NCI-H524 treated with DMSO at 0.1 percent for 48 hours (cell line): ENCODE measurements at places on chromosomes 6 and 20.

- DNase-seq = no peak
Observed at GRCh38 chr6:154289818-154290508, 66.6 kb downstream of the IPCEF1 start.

DNA sequence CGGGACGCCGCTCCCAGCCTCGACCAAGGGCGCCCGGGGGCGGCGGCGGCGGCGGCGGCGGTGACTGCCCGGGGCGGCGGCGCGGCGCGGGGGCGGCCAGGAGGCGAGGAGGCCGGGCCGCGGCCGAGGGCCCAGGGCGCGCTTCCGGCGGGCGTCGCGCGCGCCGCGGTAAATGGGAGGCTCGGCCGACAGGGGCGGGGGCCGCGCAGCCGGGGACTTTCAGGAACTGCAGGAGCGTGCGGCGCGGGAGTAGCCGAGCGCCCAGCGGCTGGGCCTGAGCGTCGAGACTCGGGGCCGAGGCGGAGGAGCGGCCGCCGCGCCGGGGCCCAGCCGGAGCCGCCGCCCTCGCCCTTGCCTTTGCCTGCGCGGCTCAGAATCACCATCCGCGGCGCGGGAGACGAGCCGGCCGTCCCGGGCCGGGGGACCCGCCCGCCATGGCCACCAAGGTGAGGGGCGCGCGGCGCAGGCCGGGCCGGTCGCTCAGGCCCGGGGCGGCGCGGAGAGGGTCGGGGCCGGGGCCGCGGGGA lies at the start of gene SNX9:
Gene SNX9 (plus strand): TSS at position 246 of the 527 bp plus-strand sequence. CDS start 189 bp downstream, at position 435.
- no peak for DNase-seq

DNA sequence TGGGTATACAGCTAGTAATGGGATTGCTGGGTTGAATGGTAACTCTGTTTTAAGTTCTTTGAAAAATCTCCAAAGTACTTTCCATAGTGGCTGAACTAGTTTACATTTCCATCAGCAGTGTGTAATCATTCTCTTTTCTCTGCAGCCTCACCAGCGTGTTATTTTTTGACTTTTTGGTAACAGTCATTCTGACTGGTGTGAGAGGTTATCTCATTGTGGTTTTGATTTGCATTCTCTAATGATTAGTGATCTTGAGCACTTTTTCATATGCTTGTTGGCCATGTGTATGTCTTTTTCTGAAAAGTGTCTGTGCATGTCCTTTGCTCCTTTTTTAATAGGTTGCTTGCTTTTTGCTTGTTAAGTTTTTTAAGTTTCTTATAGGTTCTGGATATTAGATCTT lies 194.2 kb upstream of the PHACTR1 start:
- no peak for DNase-seq

GRCh38 chr6:8803181-8803760 lies 367.9 kb upstream of the SLC35B3 start:
- peak; percentile 50 for DNase-seq

DNA sequence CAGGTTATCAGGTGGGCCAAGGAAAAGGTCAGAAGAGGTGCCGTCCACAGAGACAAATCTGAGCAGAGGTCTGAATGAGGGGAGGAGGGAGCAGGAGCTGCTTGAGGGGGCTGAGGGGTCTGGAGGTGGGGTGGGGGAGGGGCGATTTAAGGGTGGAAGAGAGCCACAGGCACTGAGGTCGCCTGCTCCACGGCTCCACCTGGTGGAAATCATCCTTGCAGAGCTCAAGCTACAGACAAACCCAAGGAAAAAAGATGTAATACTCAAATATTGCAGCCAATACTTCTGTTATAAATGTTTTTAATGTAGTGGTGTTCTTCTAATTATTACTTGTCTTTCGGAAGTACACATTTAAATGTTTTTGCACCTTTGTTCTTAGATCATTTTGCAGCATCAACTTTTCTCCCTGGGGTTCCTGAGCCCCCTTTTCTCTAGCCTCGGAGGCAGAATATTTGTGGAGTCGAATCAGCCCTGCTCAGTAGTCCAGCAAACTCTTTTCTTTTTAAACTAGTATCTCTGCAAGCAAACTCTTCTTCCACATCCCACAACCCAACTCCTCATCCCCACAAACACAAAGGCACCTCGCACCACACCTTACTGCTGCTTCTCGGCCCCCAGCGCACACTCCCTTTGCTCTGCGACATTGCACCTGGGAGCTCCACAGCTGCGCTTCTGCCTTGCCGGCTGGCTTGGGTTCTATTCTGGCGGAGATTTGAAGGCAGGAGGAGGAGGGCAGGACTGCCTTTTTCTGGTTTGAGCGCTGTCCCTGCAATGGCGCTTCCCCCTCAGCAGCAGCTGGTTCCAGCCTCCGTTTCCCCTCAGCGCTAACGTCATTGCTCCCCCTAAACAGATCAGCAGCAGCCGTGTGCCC lies 51.0 kb upstream of the TFAP2A start:
- DNase-seq = no peak

- no peak for DNase-seq
Observed at GRCh38 chr6:108667993-108668392, 107.3 kb downstream of the FOXO3 start.

GRCh38 chr20:17870086-17870740 lies 98.4 kb downstream of the SNX5 start:
- DNase-seq = no peak

GRCh38 chr20:63536241-63536977 lies 767 bp downstream of the PTK6 start:
- DNase-seq = no peak

- no peak for DNase-seq
Observed at GRCh38 chr20:14986656-14987055, 649.2 kb upstream of the FLRT3 start.

- no peak for DNase-seq
Observed at GRCh38 chr6:160301339-160301738, 42.7 kb upstream of the SLC22A2 start.

- DNase-seq = no peak
Observed at GRCh38 chr6:168331058-168331457, 11.5 kb upstream of the DACT2 start.

GRCh38 chr6:44614396-44614795 lies 226.9 kb downstream of the CDC5L start:
- no peak for DNase-seq

DNA sequence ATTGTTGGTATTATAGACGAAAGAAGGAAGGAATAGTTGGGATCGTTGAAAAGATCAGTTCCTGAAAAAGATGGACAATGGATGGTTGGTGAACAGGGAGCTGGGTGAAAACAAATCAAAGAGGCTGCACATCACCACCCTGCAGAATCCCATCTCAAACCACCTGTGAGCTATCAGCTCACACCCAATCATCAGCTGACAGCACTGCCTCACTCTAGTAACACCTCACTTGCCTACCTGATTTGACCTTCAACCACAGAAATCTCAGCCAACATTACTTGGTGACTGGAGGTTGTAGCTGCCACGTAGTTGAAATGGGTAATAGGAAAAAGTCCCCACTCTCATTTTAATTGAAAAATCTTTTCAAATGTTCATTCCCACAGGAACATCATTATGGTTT lies 101.8 kb upstream of the DST start:
- no peak for DNase-seq

GRCh38 chr6:140979642-140980091 lies 1153.1 kb upstream of the GJE1 start:
- no peak for DNase-seq

GRCh38 chr6:21753241-21754108 lies 159.9 kb downstream of the SOX4 start:
- no peak for DNase-seq

DNA sequence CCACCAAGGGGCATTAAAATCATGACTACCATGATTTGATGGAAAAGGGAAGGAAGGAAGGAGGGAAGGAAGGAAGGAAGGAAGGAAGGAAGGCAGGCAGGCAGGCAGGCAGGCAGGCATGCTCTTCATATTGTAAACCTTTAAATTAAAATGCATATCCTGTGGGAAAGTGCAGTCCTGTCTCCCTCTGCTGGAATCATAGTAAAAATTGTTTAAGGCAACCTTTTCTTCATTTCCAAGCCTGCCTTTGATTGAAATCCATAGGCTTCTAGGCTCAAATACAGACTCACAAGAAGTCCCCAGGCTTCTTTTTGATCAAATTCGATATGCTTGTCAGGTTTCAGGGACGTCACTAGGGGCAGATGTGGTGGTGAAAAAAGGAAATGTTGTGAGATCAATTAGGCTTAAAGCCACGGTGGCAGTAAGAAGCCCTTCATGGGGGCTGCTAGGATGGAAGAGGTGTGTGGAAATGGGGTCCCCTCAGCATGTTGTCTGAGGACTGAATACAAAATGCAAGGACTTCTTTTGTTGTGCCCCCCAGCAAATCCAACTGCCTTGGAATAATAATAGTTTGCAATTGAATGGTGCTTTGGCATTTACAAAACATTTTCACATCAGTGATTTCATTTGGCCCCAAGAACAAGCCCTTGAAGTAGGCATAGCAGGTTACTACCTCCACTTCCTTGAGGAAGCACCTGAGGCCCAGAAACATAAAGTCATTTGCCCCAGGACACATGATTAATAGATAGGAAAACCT lies 25.6 kb upstream of the GABRR1 start:
- DNase-seq = peak; percentile 37

- no peak for DNase-seq
Observed at GRCh38 chr6:54002116-54002515, 109.1 kb upstream of the MLIP start.

- DNase-seq = no peak
Observed at GRCh38 chr6:145189836-145190235, 545.5 kb downstream of the EPM2A start.

DNA sequence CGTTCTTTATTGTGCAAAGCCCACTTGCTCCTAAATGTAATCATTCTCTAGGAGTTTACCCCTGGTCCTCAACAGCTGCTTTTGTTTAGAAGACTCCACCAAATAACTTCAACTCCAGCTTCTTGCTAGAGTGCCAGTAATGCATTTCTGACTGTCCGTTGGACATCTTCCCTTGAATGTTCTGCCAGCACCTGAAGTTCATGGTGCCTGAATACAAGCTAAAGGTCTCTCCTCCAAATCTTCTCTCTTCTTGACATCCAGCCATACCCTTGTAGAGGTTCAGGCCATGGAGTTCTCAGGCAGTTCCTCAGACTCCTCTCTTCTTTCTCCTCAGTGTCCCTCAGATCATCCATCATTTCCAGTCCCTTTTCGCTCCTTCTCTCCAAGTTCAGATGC lies 21.7 kb downstream of the PHACTR2 start:
- no peak for DNase-seq

GRCh38 chr6:30450548-30450908 lies 38.8 kb upstream of the HLA-E start:
- DNase-seq = no peak

DNA sequence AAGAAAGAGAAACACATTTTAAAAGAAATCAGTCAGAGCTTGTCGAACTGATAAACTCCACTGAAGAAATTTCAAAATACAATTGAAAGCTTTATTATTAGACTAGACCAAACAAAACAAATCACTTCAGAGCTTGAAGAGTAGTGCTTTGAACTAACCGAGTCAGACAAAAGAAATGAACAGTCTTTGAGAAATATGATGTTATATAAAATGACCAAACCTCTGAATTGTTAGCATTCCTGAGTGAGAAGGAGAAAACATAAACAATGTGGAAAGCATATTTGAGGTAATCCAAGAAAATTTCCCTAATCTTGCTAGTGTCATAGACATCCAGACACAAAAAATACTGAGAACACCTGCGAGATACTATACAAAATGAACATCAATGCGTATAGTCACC lies 13.2 kb upstream of the CST4 start:
- DNase-seq = no peak

GRCh38 chr6:11702089-11702488 lies 76.5 kb downstream of the ADTRP start:
- no peak for DNase-seq

DNA sequence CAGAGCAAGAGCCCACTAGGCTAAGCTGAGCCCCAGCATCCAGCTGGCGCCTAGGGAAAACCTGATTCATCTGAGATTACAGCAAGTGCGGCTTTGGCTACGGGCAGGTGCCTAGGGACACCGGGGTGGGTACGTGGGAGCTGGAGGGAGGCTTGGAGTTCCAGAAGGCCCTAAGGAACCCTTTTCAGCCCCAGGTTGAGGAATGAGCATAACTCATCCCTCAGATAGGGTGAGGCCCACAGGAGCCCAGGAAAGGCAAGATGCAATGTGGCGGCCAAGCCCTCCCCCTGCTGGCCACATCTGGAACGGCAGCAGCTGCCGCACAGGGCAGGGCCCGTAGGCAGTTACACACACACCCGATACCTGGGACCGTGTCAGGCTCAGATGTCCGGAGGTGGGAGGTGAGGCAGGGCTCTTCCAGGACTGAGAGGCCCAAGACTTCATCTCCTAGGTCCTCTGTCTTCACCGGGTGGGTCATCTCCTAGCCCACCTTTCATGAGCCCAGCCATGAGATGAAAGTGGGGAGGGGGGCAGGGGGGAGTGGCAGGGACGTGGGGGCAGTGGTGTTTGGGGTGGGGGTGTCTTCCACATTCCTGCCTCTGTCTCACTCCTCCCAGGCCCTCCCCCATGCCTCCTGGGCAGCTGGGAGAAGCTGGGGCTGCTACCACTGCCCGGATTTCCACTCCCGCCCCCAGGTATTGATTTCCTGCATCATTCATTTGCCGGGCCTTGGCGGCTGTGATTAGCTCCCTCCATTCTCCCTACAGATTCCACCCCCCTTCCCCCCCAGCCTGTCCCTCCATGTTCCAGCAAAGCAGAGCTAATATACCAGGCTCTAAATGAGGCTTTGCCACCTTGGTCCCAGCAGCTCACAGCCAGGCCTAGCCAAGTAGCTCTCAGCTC lies 5.5 kb downstream of the MDGA1 start:
- no peak for DNase-seq

DNA sequence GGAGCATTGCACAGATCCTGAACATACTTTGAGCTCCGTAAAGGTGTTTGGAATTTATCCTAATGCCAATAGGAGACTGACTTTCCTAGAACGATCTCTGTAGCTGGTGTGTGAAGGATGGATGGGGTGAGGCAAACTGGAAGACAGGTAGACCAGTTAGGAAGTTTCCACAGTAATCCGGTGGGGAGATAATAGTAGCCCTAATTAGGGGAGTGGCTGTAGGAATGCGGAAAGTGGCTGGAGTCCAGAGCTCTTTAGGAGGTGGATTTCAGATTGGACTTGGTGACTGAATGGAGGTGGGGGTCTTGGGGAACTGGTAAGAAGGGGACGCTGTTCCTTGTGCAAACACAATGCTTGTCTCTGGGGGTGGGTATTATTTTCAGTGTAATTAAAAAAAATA lies 146.3 kb downstream of the SOX4 start:
- no peak for DNase-seq

DNA sequence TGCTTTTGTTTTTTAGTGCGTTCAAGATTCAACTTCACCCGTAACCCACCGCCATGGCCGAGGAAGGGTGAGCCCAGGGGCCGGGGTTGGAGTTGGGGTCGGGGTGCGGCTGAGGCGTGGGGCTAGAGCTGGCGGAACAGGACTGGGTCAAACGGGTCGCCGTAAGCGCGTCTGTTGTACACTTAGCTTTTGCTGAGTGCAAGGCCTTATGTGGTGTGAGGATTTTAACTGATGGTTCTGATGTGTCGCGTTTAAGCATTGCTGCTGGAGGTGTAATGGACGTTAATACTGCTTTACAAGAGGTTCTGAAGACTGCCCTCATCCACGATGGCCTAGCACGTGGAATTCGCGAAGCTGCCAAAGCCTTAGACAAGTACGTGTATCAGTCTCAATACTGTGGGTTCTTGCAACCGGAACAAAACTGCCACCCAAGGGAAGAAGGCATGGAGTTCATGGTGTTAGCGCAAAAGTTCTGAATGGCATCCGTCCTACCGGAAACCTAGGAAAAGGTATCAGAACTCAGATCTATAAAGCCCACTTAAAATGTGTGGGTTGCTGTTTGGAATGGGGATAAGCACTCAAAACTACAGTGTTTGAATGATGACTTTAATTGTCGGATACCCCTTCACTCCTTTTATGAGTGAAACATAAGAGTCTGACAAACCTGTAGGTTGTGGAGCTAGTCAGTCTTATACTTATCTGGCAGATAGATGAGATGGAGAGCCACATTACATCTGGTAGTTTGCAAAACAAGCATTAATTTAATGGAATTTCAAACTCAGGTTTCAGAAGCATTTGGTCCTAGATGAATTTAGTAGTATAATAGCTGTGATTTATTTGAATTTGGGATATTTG lies 574 bp downstream of the RPS12 start:
- DNase-seq = no peak
